ENCODE measurements at places on chromosomes 16 and 17.

- DNase-seq, result no peak
These were observed 6.9 kb downstream of the HIRIP3 start for GRCh38 chr16:29988346-29989075.

- DNase-seq, result no peak
These were observed 169.8 kb downstream of the ABCC12 start for GRCh38 chr16:47986031-47986430.

DNA sequence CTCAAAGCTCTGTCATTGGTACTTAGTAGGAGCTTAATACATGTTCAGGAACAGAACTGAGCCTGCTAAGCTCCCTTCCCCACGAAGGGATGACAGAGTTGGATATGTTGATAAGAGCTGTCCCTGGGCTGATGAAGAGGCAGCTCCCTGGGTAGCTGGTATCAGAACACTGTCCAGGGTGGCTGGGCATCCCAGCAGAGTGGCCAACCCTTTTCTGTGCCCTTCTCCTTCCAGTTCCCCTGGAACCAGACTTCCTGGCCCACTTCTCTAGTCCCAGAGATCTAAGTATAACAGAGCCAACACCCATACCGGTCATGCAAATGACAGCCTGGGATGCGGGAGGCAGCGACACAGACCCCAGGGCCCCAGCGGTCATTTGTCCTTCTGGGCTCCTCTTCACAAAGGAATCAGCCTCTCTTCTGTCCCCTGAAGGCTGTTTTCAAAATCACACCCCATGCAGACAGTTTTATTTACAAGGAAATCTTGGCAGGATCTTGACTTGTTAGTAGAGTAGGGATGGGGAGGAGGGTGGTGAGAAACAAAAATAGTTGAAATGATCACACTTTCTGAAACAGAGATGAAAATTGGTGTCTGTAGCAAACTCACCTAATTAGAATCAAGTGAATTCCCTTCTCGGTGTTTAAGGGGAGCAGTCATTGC is 1.4 kb upstream of the RHBDL3 start:
- no peak for DNase-seq

DNA sequence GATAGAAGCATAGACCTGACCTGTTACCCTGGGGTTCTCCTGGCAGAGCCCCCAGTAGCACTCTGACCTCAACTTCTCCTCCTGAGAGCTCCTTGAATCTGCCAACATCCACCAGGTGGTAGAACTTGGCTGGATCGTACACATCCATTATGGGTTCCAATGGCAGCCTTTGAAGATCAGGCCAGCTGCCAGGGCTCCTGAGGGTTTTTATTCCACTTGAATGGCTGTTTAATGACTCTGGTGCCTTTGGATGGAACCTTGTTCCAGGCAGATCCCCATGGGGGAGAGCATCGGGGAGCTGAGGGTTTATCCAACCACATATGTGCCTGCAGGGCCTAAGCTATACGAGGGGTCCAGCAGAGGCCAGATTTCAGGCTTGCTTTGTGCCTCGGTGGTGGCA is 47.1 kb upstream of the CLEC19A start:
- no peak for DNase-seq

- DNase-seq, result no peak
These were observed 1496.5 kb upstream of the GOT2 start for GRCh38 chr16:60230666-60231065.

GRCh38 chr16:62755938-62756337 is 719.7 kb upstream of the CDH8 start:
- DNase-seq, result no peak

- no peak for DNase-seq
These were observed 88.4 kb downstream of the SOCS1 start for GRCh38 chr16:11167581-11167980.

DNA sequence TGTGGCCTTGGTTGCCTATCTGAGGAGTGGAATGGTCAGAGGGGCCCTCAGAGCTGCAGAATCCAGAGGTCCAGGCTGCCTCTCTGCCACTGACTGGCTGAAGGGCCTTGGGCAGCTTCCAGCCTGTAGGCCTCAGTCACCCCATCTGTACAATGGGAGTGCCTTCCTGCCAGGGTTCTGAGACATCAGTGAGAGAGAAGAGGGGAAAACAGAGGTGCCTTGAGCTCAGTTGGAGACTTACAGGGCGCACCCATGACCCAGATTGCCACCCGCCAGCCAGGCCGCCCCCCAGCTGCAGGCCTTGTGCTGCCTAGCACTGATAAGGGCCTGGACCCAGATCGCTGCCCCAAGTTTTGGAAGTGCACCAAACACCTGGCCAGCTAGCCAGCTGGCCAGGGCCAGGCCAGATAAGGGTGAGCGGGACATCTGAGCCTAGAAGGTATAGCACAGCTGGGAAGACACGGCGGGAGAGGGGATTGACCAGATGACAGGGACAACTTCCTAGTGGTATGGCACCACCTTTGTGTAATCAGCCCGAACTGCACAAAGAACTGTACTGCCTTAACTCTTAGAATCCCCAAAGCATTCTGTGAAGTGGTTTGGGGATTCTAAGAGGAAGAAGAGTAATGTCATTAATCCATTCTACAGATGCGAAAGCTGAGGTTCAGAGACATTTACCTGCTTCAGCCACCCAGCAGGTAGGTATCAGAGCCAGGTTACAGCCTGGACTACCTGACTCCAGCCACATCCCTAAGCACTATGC is 1.4 kb downstream of the SLC4A1 start:
- no peak for DNase-seq

DNA sequence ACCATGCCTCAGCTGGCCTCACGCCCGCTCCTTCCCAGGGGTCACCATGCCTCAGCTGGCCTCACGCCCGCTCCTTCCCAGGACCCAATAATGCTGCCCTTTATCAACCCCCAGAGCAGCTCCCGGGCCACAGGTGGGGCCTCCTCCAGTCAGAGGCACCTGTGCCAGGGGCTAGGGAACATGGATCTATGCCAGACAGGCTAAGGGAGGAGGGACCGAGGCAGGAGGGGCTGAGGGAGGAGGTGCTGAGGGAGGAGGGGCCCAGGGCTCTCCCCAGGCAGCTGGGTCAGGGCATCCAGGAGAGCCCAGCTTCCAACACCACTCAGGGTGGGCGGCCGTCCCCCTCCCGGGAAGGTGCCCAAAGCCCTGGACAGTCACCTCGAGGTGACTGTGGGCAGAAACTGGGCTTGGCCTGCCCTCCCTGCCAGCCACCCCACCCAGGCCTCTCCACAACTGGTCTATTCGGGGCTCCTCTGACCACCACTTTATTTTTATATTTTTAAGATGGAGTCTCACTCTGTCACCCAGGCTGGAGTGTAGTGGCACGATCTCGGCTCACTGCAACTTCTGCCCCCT is 19.4 kb downstream of the UTS2R start:
- no peak for DNase-seq

GRCh38 chr17:13931111-13931526 is 138.2 kb upstream of the COX10 start:
- DNase-seq, result no peak

GRCh38 chr16:73171901-73172240 is 123.9 kb upstream of the ZFHX3 start:
- no peak for DNase-seq

DNA sequence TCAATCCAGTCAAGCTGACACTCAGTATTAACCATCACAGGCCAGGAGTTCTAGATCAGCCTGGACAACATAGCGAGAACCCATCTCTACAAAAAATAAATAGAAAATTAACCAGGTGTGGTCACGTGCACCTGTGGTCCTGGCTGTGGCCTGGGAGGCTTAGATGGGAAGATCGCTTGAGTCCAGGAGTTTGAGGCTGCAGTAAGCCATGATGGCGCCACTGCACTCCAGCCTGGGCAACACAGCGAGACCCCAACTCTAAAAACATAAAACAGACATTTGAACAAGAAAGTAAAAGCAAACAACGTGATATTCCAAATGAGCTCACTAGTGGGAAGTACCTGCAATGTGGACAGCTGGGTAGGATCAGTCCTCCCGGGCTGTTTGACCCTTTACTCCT is 41.9 kb downstream of the CRISPLD2 start:
- DNase-seq, result no peak

DNA sequence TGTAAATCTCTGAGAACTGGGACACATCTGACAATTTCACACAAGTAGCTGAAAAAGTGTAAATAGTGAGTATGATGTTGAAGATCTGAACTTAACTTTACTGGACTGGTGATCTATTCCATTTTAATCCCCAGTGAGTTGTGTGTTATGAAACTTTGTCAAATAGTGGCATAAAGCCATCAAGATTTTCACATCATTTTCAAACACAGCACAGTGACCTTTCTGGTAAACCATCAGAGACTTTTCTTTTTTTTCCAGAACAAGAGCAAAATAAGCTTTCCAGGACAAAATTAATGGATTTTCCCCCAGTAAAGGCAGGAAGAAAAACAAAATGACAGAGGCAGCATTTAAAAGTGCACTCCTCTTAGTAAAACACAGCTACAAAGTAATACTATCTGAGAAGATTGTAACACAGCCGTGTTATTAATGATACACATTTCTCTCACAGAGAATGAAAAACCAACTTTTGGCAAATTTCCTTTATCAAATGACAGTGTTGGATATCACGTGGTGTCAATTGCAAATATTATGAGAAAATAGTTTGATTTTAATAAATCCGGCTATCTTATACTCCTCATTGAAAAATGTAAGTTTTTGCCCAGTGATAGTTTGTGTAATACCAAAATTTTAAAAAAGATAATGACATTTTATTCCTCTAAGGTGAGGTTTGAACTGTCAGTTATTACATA is 16.8 kb upstream of the COL1A1 start:
- no peak for DNase-seq

DNA sequence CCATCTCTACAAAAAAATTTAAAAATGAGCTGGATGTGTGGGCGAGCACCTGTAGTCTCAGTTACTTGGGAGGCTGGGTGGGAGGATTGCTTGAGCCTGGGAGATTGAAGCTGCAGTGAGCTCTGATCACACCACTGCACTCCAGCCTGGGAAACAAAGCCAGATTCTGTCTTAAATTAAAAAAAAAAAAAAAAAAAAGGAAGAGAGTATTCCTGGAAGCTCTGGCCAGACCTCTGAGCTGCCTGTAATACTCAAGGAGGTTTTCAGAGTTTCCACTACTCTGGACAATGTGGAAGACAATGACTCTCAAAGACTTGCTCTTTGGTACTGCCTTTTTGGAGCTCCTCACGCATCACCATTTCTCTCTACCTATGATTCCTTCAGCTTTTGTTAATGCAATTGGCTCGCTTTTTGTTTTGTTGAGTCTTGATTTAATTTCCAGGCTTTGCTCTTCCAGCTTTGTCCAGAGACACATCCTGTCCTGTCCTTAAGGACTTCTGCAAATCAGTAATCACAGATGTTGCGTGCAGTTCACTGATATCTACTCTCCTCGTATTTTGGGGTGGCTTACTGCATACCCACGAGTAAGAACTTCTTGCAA is 10.8 kb downstream of the CHD9 start:
- DNase-seq, result no peak

DNA sequence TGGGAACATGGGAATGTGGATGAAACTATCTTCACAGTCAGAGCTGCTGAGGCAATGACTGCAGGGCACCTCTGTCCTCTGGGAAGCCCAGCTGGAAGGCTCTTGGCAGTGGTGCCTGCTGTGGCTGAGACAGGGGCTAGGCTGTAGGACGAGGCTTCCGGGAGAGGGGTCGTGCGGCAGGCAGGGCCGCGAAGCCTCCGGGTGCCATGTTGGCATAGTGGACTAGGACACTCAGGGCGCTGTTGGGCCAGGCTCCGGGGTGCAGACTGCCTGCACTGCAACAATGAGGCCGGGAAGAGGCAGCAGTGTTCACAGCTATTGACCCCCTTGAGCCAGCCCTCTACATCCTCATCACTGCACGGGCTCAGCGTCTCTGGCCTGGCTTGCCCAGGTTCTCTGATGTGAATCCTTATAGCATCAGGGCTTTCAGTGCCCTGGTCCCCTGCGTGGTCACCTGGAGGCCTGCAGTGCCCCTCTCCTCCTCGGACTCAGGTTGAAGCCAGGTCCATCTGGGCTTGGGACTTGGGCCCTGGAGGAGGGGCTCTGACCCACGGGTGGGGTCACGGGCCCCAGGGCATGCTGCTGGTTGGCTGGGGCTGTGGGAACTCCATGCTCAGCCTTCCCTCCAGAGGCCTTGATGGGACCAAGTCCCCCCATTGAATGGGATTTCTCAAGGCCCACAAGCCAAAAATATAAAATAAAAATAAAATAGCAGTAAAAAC is 91.6 kb downstream of the TNFRSF13B start:
- no peak for DNase-seq

DNA sequence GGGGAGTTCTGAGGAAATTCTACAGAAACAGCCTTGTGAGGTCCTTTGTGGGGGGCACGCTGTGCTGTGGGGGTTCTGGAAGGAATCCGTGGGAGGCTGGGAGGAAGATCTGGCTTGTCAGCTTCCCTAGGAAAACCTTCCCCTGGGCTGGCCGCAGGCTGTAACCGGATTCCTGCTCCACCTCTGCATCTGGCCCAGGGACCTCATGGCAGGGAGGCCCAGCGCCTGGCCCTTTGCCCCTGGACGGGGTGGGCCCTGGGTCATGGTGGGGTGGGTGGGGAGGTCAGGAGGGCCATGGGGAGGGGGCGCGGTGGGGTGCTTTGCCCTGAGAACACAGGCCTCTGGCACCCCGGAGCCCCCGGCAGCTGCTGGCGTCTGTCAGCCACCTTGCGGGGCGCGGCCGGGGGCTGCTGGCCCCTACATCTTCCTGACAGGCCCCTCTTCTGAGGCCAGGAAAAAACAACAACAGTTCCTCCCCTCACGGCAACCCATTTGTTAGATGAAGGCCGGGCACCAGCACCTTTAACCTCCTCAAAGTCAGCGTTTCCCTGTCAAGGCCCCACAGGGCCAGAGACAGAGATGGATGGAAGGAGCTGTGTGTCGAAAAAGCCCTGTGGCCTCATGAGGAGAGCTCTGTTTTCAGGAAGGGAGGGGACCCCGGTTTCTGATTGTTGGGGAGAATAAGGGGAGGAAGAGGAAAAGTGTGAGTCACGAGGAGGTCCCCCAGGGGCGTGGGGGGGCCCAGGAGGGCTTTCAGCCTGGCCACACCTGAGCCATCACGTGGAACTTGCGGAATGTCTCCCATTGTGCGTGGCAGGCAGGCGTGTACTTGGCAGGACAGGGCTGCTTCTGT is 3.6 kb upstream of the MEOX1 start:
- no peak for DNase-seq

GRCh38 chr17:50144355-50144754 is 6.1 kb downstream of the PPP1R9B start:
- no peak for DNase-seq

DNA sequence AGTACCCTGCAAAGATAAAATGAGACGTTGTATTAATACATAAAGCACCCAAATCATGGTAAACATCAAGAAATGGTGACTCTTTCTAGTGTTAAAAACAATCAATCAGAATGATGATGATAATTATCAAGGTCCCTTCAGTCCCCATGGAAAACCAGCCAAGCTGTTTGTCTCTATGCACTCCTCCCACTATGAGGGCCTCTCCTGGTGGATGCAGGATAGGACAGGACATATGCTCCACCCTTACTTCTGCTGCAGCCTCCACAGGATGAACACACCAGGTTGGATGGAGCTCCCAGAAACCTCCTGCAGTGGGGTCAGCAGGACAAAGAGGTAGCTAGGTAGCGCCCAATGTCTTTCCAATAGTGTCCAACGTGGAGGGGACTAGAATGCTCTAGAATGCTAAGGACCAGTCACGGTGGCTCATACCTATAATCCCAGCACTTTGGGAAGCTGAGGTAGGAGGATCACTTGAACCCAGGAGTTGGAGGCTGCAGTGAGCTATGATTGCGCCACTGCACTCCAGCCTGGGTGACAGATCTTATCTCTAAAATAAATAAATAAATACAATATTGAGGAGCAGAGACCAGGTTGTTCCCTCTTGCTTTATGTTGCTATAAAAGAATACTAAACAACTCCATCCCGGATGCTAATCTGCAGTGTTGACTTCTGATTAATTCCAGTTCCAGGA is 9.9 kb upstream of the KDM8 start:
- no peak for DNase-seq
